GM23248 (cell line): ENCODE measurements at places on chromosomes 7 and 10. TPM values are rescaled to one million over a fixed set of nuclear protein-coding genes. Genes with fewer than 3 reads are reported as not detected.

GRCh38 chr10:3068968-3069737 lies 1.8 kb downstream of the PFKP start:
- DNase-seq = peak; percentile 42

- DNase-seq = no peak
These were observed 57.9 kb downstream of the SDK1 start for GRCh38 chr7:3358991-3359390.

DNA sequence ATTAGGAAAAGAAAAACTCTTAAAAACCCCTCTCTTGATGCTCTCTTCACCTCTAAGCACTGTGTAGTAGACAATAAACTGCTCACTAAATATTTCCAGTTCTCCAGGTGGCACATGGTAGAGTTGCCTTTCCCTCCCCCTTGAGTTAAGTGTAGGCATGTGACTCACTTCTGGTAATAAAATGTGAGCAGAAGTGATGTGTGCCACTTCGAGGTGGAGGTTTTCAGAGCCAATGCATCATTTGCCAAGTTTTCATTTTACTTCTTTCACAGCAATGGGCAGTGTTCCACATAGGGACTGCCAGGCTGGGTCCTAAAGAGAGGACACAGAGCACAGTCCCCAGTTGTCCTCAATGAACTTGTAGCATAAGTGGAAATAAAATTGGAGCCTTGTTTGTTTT lies 131.6 kb upstream of the NPY start:
- peak; percentile 5 for DNase-seq

- no peak for DNase-seq
These were observed 101.9 kb upstream of the FAM204A start for GRCh38 chr10:118444069-118444468.

DNA sequence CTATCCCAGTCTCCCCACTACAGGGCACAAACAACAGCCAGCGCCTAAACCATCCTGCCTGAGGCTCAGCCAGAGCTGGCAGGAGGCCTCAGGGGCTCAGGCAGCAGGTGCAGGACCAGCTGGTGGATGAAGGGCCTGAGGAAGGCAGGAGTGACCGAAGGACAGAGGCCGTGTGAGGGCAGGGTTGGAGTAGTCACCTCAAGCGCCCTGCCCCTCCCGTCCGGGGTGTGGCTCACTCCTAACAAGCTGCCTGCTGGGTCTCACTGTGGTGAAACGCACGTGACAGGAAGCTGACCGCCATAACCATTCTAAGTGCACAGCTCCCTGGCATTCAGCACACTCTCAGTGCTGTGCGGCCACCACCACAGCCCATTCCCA lies 281.1 kb downstream of the ELFN1 start:
- DNase-seq = no peak

- no peak for DNase-seq
These were observed 132.1 kb upstream of the IMMP2L start for GRCh38 chr7:111694376-111694775.

Gene PON2
- 60.7 and 65.6 TPM in 2 replicates for total RNA-seq

Gene CFAP58
- total RNA-seq = under 0.01 and 0.22 TPM in 2 replicates

Gene ZNF282
- total RNA-seq = 23.3 and 24.1 TPM in 2 replicates

Gene SYT15
- total RNA-seq = 0.89 and 1.2 TPM in 2 replicates

Gene CADPS2
- total RNA-seq = 0.13 and 0.43 TPM in 2 replicates

Gene TCAF1
- total RNA-seq = 82.9 and 97.0 TPM in 2 replicates

Gene OR2A42
- total RNA-seq = 0.25 and 0.32 TPM in 2 replicates
